ENCODE measurements at places on chromosomes 6 and 20. TPM values are rescaled to one million over a fixed set of nuclear protein-coding genes. Genes with fewer than 3 reads are reported as not detected.

The SYCP2L gene
- 0.37 TPM for total RNA-seq

The OSBPL2 gene
- 85.3 TPM for total RNA-seq

The NFS1 gene
- 47.4 TPM for total RNA-seq

The IPCEF1 gene
- total RNA-seq: 3.3 TPM

- no peak for DNase-seq
Measured at GRCh38 chr6:169975286-169975685, 223.9 kb downstream of the ERMARD start.

DNA sequence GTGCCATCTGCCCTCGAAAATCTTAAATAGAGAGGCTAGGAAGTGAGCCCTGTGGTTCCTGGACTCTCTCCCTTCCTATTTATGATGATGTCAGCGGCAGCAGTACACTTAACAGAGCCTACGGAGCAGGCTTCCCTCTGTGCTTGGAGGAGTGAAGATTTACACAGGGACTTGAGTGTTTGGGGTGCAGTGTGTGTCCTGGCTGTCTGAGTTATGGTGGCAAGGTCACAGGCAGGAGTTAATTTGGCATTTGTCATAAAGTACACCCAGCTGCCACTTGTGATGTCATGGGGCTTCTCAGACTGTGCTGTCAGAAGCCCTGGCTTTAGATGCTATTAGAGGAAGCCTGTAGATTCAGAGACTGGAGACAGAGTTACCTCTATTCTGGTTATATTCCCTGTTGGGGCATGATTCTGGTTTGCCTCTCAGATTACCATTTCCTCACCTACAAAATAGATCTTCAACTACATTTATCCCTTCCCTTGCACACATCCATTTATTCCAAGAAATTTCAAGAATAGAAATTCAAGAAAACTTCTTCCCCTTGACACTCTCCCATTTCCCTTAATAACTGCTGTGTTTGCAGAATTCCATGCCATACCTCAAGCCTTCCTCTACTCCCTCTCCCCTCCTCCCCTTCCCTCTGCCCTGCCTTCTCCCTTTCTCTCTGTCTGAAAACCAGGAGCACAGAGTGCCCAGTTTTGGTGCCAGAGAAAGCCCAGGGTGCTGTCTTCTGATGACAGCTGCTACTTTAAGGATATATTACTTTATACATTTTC, 72.1 kb downstream of the SLC24A3 start:
- DNase-seq: no peak

GRCh38 chr20:56665806-56666205, 36.7 kb downstream of the TFAP2C start:
- no peak for DNase-seq

Measured in mucosa of gallbladder (tissue), 1 donor.